Lower leg skin (tissue), 4 donors: ENCODE measurements at places on chromosomes 1 and 21.

GRCh38 chr1:92484472-92485380 lies 2.0 kb downstream of the GFI1 start:
- DNase-seq = no peak

- no peak for DNase-seq
Observed at GRCh38 chr1:219085988-219086387, 87.7 kb upstream of the LYPLAL1 start.

GRCh38 chr1:42186152-42186551 lies 21.6 kb upstream of the GUCA2A start:
- DNase-seq = no peak

DNA sequence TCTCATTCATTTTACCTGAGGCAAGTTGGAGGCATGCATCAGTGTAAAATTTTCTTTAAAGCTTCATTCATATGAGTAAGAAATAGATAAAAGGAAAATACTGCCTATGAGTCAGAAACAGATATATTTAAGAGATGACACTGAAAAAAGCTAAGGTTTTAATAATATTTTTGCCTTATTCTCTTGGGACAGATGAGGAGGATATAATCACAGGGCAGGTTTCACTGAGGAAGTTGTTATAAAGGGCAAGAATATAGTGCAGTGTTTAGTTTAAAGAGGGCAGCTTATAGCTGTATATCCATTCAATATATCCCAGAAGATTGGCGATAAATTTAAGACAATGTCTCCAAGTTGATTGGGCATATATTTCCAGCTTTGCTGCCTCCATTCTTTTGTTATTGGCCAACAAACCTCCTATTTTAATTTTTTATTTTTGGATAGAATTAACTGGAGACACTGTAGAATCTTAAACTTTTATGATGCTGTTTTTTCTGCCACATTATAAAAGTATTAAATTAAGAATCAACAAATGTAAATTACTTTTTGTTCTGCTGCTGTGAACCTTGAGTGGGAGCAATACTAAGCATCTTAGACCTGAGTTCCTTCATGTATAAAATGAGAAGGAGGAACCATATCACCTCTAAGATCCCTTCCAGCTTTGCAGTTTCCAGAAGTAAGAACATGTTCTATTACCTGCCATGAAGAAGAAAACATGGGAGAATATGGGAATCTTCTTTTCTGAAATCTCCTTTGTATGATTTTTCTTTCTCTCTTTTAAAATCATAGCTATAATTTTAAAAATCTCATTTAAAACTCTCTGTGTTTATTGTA lies 171.6 kb downstream of the S1PR1 start:
- DNase-seq = no peak

GRCh38 chr1:224387302-224387912 lies 30.7 kb downstream of the CNIH4 start:
- DNase-seq = no peak

DNA sequence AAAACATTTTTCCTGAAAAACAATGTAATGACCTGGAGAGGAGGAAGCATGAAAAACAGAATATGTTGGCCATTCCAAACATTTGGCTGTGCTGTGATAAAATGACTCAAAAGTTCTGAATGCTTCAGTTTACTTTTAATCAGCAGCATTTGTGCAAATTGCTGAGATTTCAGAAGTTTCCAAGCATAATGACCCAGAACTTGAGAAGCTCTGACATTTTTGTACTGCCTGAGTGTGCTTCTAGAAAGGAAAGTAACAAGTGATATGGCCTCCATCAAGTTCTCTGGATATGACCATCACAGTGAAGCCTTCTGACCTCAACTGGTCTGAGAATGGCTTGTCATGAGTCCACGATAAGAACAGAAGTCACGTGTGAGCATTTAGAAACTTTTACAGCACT lies 283.4 kb upstream of the ZRANB2 start:
- no peak for DNase-seq

DNA sequence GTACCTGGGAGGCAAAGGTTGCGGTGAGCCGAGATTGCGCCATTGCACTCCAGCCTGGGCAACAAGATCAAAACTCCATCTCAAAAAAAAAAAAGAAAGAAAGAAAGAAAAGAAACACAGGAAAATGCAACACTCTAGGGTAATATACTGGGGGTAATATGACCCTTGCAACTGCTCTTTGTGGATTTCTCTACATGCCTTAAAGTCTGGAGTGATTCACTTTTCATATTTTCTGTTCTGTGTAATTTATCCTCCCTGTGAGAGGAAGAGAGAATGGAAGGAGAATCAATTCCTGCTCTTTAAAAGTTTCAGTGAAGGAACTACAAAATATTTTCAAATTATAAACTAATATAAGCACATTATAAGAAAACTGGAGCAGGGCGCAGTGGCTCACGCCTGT lies 22.7 kb downstream of the RIT1 start:
- no peak for DNase-seq

DNA sequence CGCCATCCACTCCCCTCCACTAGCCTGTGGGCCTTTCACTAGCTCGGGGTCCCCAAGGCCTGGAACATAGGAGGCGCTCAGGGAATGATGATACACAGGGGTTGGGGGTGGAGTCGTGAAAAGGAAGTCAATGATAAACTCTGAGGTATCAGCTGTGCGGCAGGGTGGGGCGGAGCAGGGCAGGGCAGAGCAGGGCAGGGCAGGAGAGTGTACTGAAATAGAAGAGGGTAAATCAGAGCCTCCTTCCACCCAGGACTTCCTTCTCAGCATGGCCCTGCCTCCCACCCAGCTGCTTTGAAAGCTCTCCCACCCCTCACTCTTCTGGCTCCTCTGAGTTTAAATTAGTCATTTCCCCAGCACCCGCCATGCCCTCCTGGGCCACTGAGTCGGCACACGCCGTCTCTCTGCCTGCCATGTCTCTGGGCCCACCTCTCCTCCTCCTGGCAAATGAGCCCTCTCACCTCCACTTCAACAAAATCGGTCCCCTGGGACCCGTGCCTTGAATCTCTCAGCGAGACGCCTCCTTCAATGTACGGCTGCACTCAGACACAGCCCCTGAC lies 16.9 kb downstream of the CAPZB start:
- DNase-seq = no peak

DNA sequence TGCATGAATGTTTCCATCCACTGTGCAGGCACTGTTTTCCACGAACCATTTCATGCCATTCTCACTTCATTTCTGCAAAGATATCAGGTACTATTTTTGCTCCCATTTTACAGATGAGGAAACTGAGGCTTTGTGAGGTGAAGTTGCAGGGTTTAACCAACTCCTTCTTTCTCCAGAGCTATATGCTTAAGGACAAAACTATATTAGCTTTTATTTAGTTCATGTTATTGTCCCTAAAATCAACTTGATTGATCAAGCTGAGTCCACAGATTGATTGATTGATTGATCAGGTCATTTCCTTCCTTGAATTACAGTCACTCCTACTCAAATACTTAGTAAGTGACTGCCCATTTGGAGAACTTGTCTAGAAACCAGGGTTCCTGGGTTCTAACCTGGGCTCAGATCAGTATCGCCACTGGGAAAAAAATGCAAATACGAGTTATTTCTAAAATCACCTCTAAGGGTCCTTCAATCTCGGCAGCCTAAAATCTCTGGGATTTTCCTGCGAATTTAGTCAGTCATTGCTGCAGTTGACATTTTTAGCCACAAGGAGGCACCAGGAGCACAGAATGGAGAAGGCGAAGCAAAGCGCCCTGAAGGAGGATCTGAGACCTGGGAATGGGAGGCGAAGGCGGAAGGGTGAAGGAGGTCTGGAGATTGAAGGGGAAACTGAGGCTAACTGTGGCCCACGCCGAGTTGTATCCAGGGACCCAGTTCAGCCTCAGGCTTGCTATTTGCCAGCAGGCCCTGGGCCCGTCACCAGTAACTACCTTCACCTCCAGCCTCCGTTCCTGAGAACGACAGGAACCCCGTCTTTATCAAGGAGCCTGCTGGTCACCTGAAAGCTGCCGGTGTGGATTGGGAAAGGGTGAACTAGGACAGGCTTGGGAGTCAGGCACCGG lies 14.3 kb upstream of the MUL1 start:
- peak; percentile 93 for DNase-seq

DNA sequence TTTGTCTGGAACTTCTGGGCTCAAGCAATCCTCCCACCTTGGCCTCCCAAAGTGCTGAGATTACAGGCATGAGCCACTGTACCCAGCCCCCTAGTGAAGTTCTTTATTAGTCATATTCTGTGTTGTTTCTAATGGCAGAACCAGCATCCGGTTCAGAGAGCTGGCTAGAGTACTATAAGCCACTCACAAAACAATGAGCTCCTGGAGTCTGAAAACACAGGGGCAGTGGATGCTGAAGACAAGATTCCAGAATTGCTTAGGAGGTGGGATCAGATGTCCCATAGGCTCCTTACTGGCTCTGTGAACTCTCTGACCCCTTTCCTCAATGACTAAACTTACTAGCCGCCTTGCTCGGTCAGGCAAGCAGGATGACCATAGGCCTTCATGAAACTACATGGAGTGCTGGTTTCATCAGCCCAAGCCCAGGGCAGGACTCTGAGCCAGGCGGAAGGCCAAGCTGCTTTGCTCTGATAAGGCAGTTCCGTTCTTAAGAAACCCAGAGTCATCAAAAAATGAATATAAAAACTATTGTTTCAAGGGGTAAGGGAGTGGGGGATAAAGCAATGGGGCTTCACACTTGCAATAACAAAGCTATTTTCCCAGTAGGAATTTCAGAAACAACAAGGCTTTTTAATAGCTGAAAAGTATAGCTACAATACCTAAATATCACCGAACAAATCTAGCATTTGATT lies 8.1 kb downstream of the MTHFR start:
- no peak for DNase-seq

- DNase-seq = no peak
Observed at GRCh38 chr1:170634293-170634692, 29.6 kb upstream of the PRRX1 start.

DNA sequence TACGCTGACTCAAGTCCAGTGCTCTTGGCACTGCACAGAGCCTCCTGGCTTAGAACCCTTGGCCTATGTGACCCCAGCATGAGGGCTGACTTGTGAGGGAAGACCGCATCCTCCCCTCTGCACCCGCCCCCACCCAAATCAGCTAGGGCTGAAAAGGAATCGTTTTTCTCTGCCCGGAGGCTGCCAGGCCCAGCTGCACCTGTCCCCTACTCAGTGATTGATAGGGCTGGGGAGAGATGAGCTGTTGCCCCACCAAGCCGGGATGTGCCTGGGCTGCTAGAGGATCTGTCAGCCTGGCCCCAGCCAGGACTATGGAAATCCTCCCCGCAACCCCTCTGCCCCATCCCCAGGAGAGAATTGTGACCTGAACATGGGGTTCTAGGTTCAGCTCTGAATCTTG lies 20.6 kb downstream of the MYOG start:
- no peak for DNase-seq

- DNase-seq = no peak
Observed at GRCh38 chr1:174217787-174218574, 58.7 kb downstream of the RABGAP1L start.

GRCh38 chr1:191453487-191453886 lies 704.8 kb upstream of the RGS18 start:
- no peak for DNase-seq

- no peak for DNase-seq
Observed at GRCh38 chr1:116491700-116492357, 79.0 kb downstream of the CD58 start.

GRCh38 chr1:40635763-40636500 lies 29.6 kb downstream of the RIMS3 start:
- no peak for DNase-seq

- peak; percentile 11 for DNase-seq
Observed at GRCh38 chr21:17476006-17476405, 36.8 kb upstream of the CXADR start.

DNA sequence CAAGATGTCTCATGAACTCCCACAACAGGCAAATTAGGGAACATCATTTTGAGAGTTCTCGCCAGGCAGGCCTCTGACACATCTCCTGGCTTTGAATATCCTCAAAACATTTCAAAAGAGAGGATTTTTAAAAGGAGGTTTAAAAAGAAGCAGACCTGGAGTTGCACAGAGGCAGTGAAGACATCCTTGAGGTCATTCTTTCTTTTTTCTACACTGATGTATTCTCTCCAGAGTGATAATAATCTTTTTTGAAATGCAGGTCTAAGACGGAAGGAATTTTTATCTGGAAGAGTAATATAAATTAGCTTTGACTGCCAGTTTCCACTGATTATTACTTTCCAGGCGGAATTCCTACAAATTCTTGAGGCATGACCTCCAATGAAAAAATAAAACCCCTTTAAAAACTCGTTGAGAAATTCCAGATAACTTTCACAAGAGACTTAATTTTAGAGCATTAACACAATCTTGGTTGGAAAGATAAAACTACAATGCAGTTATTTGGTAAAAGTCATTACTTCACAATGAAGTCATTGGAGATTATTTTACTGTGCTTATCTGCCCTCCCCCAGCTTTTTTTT lies 125.0 kb downstream of the LYPLAL1 start:
- no peak for DNase-seq

DNA sequence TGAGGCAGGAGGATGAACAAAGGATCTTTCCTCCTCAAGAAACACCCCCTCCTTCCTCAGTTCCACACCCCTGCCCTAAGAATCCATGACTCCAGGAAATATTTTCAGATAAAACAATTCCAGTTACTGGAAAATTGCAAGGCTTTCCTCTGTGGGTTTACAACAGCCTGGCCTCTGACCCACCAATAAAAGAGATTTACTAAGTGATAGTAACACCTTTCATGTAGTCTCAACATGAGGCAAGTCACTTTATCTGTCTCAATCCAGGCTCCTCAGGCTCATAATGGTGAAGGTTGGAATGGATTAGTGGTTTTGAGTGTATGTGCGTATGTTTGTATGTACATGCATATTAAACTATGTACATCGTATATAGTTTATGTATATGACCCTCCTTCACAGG lies 71.4 kb upstream of the PPP2R5A start:
- DNase-seq = no peak

- no peak for DNase-seq
Observed at GRCh38 chr1:64975740-64976139, 9.4 kb upstream of the JAK1 start.

DNA sequence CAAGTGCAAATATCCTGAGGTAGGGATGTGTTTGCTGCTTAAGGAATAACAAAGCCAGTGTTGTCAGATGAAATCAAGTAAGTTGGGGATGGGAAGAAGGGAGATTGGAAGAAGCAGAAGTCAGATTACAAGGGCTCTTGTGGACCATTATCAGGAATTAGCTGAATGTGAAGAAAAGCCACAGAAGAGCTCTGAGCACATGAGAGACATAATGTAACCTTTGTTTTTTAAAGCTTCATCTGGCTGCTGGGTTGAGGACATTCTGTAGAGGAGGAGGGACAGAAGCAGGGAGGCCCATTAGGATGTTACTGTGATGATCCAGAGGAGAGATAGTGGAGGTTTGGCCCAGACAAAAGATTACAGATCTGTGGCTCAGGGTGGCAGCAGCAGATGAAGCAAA lies 111.7 kb downstream of the DUSP10 start:
- no peak for DNase-seq

GRCh38 chr1:47215713-47216112 lies 16.3 kb downstream of the TAL1 start:
- no peak for DNase-seq

GRCh38 chr1:81230983-81231728 lies 569.6 kb upstream of the ADGRL2 start:
- no peak for DNase-seq

- DNase-seq = peak; percentile 81
Observed at GRCh38 chr1:47963568-47964358, 33.4 kb downstream of the TRABD2B start.

GRCh38 chr1:215844266-215844665 lies 277.2 kb downstream of the KCTD3 start:
- no peak for DNase-seq

- DNase-seq = peak; percentile 23
Observed at GRCh38 chr21:46061950-46062349, 36.0 kb upstream of the COL6A2 start.
